ENCODE measurements at places on chromosomes 11 and 22.

GRCh38 chr11:120859552-120860295 lies 164.2 kb upstream of the TBCEL start:
- DNase-seq, result no peak

- no peak for DNase-seq
These were observed 1.9 kb downstream of the SLCO2B1 start for GRCh38 chr11:75152651-75153427.

DNA sequence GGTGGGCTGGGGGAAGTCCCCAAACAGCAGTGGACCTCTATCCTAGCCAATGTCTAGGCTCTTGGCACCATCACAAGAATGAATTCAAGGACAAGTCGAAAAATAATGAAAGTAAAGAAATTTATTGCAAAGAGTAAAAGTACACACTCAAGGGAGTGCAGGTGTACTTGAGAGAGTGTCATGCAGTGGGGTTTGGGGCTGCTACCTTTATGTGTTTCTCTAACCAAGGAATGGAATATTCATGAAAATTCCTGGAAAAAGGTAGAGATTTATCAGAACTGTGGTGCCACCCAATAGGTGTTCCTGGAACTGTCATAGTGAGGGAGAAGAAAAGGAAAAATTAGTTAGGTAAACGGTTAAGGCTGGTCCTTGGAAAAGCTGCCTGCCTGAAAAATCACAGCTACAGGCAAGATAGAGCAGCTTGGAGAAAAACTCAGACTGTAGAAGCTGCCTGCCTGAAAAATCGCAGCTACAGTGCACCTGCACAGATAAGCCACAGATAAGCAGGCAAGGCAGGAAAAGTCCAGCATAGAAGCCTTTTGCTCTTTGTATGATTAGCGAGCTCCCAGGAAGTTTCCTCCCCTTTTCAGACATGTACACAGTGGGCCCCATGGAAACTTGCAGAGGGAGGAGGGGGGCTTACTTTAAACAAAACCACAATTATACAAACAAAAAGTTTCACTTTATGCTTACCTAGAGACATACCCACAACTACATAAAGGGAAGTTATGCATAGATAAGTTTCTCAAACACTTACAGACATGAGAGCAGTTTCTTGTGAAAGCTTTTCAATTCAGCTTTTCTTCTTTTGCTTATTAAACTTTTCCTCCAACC lies 71.4 kb upstream of the B3GNT6 start:
- DNase-seq, result no peak

DNA sequence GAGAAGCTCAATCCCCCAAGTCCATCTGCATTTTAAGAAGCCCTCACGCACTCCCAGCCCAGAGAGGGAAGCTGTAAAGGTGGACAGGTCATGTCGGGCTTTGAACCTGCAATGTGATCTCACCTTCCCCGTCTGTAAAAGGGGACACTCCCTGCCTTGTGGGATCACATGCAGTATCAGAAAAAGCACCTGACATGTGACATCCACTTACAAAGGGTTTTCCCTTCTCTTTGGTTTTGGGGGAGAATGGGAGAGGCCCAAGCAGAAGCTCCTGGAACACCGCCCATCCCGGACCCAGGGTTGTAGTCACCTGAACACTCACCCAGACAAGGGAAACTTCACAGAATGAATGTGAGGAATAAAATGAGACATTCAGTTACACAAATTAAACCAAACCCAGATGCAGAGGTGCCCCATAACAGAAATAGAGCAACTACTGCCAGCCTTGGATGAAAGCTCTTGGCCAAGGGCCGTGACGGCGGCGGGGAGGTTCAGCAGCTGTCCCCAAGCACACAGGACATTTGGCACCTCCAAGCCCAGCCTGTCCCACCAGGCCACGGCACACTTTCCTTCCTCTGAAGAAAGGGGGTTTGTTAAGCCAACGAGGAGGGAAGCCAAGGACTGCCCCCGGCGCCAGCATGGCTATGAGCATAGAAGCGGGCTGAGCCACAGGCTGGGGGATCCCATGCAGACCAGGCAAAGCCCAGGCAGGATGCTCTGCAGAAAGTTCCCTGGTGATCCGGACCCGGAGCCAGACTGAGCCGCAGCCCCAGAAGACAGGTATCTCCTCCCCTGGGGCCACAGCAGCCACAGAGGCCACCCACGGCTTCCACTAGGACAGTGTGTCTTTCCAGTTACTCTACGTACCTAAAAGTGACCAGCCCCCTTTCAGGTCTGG lies 3.8 kb downstream of the BID start:
- no peak for DNase-seq

DNA sequence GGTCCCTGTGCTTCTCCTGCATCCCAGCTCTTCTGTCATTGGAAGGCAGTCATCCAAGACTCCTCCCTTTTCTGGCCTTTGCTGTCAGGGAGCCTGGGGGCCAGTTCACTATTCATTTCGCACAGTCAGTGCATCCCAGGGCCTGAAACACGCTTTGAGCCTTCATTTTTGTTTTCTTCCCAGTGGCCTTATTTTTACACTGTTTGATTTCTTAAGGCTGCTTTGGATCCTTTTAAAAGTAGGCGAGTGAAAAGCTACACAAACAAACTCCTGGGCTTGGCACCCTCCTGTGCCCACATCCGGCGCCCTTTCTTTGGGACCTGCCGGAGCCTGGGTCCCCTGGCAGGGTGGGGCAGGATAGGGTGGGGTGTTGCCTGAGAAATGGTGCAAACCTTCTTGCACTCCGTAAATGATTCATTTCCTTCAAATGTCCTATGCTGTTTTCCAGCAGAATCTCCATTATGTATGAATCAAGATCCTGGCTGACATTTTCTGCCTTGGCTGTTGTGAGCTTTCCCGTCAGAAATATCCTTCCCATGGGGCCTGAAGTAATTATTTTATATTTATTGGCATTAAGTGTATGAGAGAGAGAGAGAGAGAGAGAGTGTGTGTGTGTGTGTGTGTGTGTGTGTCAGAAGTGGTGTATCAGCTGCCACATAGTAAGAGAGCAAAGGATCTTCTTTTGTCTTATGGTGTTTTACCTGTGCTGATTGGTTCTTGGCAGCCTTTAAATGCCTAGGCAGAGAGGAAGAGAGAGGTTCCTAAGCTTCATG lies 45.6 kb downstream of the BCR start:
- DNase-seq, result peak; percentile 38

DNA sequence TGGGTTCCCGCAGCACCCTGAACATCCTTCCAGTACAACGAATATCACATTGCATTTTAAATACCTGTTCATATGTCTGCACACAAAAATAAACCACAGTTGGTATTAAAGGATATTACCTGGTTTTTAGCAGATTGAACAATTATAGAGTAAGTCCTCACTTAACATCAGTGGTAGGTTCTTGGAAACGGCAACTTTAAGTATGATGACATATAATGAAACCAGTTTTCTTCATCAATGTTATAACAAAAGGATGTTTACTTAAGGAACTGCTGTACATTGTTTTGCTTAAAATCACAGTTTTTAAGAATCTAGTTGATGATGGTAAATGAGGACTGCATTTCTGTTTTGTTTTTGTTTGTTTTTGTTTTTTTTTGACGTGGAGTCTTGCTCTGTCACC lies 28.0 kb downstream of the TRIM66 start:
- DNase-seq, result no peak
